Cerebellum (tissue), 4 donors: ENCODE measurements at places on chromosomes 1 and 21.
A peak's percentile ranks its signal among the peaks of the same experiment; 100 is the strongest.

DNA sequence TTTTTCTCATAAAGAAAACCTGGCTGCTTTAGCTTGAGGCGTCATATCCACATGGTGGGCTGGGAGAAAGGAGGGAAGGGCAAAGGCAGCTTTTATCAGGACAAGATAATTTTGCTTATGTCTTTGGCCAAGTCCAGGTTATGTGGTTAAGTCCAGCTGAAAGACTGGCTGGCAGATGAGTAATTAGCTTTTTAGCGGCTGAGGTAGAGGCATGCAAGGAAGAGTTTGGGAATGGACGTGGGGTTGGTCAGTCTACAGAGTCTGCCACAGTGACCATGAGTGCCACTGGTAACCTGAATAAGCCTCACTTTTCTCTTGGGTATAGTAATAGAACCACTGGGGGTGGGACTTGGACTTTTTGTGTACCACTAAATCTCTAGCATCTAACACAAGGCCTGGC, 39.8 kb downstream of the NEK7 start:
- no peak for DNase-seq

DNA sequence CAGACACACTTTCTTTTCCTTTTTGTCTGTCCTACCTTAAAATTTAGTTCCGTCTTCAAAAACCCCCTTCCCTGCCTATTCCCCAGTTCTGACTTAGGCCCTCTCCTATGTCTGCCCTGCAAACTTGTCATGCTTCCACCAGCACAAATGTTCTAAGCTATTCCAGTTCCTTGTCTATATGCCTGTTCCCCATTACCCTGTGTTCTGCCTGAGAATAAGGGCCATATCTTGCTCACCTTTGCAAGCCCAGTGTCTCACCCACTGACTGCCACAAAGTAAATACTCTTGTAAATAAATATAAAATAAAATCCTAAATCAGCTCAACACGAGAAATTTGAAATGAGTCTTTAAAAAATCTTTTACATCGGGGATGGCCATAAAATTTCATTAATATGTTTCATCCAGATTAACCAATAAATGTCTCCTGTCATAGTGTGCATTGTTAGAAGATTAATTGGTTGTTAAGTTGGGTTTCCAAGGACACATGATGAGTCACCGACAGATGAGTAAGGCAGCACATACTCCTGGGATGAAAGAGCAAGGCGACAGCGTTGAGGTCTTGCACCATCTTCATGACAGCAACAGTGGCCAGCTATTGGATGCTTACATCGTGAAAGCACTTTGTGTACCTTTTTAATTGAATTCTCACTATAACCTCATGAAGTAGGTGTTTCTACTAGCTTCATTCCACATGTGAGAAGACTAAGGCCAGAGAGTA, 92.6 kb upstream of the NGF start:
- DNase-seq = no peak

GRCh38 chr1:207866471-207867135, 44.3 kb downstream of the CD34 start:
- peak; percentile 88 for DNase-seq

GRCh38 chr1:92901699-92902405, 59.4 kb downstream of the DIPK1A start:
- no peak for DNase-seq

GRCh38 chr1:10308001-10308400, 90.9 kb upstream of the PGD start:
- no peak for DNase-seq

DNA sequence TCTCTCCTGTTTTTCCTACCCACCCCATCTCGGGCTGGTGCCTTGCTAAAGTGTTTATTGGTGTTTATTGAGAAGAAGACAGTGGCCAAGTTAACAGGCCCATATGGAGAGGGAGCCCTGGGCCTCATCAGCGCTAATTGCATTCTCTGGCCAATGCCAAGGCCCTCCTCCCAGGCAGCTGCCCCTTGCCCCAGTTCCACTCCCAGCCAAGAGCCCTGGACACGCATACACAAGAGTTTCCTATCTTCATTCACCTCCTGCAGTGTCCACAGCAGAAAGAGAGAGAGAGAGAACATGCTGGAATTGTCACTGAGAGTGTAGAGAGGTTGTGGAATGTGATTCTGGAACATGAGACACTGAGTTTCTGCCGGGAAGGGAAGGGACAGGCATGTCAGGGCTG, 25.4 kb upstream of the VWA5B1 start:
- no peak for DNase-seq

GRCh38 chr1:201750120-201750519, 78.8 kb upstream of the IPO9 start:
- no peak for DNase-seq

DNA sequence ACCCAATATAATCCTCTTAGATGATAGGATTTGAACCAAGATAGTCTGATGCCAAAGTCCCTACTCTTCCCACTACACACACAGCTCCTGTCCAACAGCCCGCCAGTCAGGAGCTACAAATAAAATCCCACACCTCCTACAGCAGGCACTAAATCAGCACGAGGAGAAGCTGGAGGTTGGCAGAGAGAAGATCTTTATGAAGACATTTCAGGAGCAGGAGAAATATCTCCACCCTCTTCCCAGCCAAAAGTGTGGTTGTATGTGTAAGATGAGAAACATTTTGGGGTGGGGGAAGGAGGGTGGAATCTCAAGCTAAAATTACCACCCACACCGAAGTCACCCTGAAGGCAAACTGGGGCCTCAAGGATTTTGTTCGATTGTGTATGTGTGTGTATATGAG, 54.5 kb downstream of the PLXNA2 start:
- no peak for DNase-seq

DNA sequence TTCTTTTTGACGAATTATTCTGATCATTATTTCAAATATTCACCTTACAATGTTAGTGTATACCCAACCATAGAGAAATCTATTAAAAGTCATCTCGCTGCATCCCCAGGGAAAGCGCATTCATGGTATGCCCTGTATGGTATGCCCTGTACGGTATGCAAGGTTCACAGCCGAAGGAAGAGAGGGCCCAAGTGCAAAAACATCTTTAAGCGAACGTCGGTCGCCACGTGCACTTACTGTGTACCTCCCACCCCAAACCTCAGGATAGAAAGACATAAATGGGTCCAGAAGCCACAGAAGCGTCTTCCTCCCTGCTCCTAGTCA, 14.4 kb downstream of the HLX start:
- DNase-seq = no peak

GRCh38 chr21:28639737-28640136, 352.9 kb downstream of the LTN1 start:
- DNase-seq = no peak

DNA sequence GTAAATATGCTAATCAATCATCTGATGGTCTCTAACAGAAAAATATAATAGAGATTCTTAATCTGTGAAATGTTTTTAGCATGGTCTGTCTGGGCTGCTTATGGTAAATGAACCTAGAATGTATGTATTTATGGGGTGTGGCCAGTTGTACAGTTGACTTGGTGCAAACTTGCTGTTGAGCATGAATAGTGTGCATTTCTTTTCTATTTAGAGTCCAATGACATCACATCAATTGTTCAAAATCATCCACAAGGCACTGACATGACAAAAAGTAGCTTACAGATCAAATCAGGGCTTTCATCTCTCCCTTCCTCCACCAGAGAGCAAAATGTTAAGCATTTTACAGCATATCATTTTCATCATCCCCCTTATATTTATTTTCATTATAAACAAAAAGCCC, 1010.3 kb downstream of the KCNT2 start:
- no peak for DNase-seq

DNA sequence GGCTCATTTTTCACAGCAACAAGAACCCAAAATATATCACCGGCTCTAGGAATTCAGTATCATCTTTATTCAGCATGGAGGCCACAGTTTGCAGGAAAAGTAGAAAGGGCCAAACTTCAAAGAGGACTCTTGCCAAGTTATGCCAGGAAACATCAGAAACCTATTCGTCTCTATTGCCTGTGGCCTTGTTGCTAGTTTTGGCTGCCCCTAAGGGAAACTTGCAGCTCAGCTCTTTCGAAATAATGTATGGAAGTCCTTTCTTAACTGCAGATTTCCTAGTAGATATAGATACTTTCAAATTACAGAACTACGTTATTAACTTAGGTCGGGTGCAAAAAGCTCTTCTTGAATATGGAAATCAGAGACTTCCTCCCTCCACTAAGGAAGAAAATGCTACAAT, 4.2 kb upstream of the NENF start:
- no peak for DNase-seq

DNA sequence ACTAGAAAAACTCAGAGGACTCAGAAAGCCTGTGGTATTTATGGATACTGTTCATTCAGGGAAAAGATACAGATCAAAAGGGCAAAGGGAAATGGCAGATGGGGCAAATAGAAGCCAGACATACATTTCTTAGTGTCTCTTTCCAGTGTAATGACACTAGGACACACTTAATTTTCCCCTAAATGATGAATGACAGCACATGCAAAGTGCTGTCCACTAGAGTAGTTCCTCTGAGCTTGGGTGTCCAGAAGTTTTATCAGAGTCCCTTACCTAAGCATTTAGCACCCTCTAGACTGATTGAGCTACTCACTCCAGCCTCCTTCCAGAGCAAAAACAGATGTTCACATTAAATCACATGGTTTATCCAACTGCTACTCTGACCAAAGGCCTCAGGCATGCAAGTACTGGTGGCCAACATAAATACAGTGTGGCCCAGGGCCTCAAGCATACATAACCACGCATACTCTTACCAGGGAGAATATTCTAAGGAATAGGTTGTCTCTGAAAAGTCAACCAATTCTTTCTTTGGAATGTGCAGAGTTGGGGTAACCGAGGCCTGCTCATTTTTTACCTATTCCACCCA, 166.9 kb downstream of the NCAM2 start:
- DNase-seq = no peak

DNA sequence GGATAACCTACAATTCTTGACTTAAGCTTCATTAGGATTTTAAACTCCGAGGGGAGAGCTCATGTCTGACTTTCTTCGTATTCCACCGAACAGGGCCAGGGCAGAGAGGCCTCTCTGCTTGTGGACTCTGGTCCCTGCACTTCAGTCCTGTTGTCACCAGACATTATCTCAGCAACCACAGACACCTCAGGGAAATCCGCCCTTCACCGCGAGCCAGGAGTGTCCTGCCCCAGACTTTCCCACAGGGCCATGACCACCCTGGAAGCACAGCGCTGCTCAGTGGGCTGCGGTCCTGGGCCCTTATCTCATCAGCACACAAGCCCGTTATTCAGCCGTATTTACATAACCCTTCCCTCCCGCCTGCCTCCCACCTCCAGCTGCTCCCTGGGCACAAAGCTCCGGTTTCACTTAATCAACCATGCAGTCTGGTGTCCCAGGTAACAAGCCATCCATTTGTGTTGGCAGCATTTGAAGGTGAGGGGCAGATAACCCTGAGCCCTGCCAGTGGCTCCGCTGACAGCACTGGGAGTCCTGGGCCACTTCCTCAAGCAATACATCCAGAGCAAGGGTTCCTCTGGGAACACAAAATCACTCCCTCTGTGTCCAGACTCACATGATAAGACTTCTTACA, 122.8 kb upstream of the RAB4A start:
- DNase-seq = no peak
